ENCODE measurements at places on chromosomes 2 and 18.

- DNase-seq: no peak
Measured at GRCh38 chr2:60496475-60496874, 57.0 kb downstream of the BCL11A start.

- no peak for DNase-seq
Measured at GRCh38 chr2:17733599-17733998, 20.0 kb downstream of the SMC6 start.

GRCh38 chr2:14745288-14746076 is 113.0 kb downstream of the LRATD1 start:
- no peak for DNase-seq

DNA sequence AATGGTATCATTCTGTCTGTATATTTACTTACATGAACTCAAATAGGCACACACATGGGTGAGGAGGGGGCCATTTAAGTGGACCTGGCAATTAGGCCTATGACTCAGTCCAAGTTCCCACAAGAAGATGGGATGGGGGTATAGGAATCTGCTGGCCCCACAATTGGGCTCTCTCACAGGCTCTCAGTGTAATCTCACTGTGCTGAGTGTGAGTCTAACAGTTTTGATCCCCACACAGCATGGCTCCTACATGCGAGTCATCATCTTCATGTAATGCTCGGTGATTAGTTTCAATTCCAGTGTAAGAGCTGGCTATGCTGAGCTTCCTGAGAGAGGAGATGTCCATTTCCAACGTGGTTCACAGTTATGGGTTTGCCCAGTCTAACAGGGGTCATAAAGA is 114.0 kb downstream of the GATA6 start:
- DNase-seq: no peak

DNA sequence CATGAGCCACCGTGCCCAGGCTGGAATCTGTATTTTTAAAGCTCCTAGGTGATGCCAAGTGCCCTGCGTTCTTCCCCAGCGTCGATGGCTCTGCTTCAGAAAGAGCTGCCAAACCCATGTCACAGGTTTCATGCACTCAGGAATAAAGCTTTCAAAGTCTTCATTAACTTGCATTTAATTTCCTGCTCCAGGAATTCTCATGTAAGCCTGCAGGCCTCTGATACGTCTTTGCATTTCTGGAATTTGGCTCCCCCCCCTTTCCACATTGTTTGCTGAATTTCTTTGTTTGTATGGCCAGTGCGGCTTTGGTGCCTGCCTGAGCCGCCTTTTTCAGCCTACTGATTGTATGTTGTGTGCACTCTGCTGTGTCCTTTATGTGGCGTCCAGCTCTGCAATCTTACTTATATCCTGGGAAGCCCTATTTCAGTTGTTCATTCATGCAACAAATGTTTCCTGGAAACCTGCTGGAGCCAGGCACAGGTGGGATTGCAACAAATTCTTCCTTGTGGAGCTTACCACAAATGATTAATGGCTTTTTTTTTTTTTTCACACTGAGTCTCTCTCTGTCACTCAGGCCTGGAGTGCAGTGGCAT is 17.9 kb upstream of the OTOF start:
- DNase-seq: no peak

- no peak for DNase-seq
Measured at GRCh38 chr18:1014509-1014908, 109.8 kb downstream of the ADCYAP1 start.
